Fibroblast of skin of left biceps (primary cell): ENCODE measurements at places on chromosomes 5 and 9.

GRCh38 chr9:35563791-35564197 is 41.3 kb upstream of the TESK1 start:
- no peak for DNase-seq

DNA sequence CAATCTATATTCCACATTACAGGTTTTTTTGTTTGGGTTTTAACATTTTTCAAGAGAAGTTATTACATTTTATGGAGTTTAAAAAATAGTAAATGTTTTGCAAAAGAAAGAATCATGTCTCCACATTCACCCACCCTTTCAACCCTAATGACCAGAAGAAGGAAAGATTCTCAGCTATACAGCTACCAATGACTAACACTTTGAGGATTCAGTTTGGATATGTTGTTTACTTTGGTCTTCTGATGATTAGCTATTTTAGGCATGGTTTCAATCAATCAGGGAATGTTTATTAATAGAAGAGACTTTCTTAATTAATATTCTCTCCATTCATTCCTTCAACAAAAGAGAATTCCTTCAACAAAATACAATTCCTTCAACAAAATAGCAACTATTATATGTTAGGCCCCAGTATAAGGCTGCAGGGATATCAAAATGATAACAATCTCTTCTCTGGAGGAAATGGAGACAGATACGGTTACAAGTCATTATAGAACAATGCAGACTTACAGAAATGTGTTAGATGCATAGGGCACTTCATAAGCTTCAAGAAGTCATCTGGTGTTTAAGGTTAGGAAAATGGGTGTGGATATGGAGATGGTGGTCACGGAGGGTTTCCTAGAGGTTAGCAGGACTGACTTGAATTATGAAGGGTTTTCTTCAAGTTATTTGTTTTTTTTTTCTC is 9.3 kb upstream of the NR3C1 start:
- DNase-seq, result no peak

DNA sequence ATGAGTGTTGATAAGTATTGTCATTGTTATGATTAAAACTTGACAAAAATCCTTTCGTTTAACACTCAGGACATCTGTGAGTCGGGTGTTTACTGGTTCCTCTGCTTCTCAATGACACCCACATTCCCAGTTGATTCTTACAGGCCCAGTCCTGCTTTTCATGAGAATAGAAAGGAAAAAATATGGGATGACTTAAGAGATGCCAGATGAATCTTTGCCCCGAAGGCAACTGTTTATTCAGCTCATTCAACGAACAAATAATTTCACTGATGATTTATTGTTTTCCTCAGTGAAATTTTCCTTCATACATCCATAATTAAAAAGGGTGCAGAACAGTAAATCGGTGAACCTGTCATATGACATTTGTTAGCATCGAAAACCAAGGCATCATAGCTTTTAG is 452.4 kb upstream of the WWC1 start:
- DNase-seq, result no peak

GRCh38 chr9:122051351-122052321 is 41.5 kb downstream of the TTLL11 start:
- DNase-seq, result peak; percentile 54
